CD4-positive, alpha-beta memory T cell (primary cell): ENCODE measurements at places on chromosomes 16 and 17. TPM values are rescaled to one million over a fixed set of nuclear protein-coding genes. Genes with fewer than 3 reads are reported as not detected.

DNA sequence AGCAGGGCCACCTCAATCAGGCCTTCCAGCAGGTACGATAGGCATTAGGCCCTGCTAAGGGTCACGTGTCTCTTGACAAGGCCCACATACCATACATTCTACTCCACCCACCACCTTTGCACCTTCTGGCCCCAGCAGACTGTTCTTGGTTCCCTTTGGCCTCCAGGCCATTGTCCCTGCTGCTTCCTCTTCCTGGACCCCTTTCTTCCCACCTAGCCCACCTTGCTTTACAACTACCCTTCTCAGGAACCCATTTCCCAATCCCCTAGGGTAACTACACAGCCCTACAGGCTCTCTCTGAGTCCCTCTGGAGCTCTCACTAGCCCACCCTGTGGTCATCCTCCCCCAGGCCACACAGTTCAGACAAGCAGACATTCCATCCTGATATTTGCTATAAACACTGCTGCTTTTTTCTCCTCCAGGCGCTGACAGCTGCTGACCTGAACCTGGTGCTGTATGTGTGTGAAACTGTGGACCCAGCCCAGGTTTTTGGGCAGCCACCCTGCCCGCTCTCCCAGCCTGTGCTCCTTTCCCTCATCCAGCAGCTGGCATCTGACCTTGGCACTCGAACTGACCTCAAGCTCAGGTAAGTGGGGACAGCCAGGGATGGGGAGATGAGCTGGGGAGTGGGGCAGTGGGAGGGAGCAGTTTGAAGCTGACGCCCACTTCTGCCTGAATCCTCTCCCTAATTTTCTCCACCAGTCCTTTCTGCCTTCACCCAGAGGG is 1.4 kb upstream of the NRN1L start:
- no peak for DNase-seq

GRCh38 chr16:79213214-79213613 is 387.3 kb downstream of the MAF start:
- DNase-seq, result no peak

GRCh38 chr16:53966821-53967571 is 263.0 kb downstream of the FTO start:
- DNase-seq, result no peak

DNA sequence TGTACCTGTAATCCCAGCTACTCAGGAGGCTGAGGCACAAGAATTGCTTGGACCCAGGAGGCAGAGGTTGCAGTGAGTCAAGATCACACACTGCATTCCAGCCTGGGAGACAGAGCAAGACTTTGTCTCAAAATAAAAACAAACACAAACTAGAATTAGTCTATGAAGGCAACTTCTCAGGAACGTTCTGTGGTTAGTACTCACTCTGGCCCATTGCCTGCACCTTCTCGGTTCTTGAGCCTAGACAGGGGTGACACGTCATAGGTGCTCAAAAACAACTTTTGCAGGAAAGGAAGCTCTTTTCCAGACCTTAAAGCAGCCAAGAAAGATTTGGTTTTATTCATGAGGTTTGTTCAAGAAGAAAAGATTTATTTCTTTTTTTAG is 22.3 kb upstream of the CNOT1 start:
- no peak for DNase-seq

- DNase-seq, result no peak
Measured at GRCh38 chr17:52537421-52537820, 378.9 kb upstream of the CA10 start.

DNA sequence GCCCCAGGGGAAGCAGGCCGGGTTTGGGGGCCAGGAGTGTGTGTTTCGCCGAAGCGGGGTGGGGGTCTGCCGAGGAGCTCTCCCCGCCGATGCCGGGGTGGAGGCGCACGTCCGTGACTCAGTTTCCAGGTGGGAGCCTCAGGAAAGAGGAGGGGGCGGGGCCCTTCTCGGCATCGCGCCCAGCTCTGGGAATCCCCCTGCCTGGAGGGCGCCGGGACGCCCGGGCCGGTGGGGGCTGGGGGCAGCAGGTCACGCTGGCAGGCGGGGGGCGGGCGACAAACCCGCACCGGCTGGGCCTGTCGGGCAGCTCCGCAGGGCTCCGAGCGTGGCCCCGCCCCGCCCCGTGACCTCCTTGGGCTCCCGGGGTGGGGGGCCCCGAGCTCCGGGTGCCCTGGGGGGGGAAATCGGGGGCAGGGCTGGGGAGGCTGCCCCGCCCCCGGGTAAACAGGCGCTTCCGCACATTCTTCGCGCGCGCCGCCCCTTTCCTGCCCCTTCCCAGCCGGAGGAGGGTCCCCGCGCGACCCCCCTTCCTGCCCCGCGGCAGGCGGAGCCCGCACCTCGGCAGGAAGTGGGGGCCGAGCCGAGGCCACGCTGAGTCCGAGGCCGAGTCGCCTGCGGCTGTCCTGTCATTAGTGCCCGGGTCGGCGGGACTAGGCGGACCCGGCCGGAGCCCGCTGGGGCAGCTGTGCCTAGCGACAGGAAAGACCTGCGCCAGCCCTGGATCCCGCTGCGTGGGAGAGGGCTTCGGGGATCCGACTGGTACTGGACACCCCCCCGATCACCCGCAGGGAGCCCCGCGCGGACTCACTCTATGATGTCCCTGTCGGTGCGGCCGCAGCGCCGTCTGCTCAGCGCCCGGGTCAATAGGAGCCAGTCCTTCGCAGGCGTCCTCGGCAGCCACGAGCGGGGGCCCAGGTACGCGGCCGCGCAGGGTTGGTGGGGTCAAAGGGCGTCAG is 9.3 kb downstream of the RIPOR1 start:
- DNase-seq, result peak; percentile 69

Gene KRT28
- not detected for total RNA-seq

Gene CCL18
- not detected for total RNA-seq

Gene DNAI2
- total RNA-seq, result 6.0 TPM
